Mammary epithelial cell (primary cell): ENCODE measurements at places on chromosomes 16 and 17. TPM values are rescaled to one million over a fixed set of nuclear protein-coding genes. Genes with fewer than 3 reads are reported as not detected.

- no peak for DNase-seq
Observed at GRCh38 chr16:89575247-89576152, at the start of gene CPNE7. CPNE7 (plus strand) TSS chr16:89575758; CDS start chr16:89575898, 140 bp downstream.

DNA sequence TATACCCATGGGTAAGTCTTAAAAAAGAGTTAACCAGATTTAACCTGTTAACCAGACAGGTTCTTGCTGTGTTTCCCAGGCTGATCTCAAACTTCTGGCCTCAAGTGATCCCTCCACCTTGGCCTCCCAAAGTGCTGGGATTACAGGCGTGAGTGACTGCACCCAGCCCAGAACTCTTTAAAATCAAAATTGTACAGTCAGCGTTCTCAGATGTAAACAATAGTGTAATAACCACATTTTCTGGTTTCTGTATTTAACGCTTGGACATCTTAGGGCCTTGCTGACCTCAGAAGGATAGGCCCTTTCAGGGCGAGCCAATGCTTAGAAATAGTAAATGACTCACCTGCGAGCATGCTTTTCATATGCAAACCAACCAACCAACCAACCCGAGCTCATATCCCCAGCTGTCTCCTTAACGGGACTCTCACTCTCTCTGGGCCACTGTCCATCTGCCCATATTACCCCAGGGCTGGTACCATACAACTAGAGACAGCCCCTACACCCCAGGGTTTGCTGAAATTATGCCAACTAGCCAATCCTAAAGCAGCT is 415.0 kb upstream of the XYLT1 start:
- no peak for DNase-seq

- DNase-seq: no peak
Observed at GRCh38 chr17:63975541-63976092, 2.9 kb upstream of the SCN4A start.

GRCh38 chr16:56866955-56867830 is 2.2 kb downstream of the SLC12A3 start:
- peak; percentile 19 for DNase-seq

GRCh38 chr17:9553181-9553580 is 22.4 kb downstream of the STX8 start:
- no peak for DNase-seq

GRCh38 chr17:17359271-17359670 is 56.1 kb downstream of the NT5M start:
- DNase-seq: no peak

DNA sequence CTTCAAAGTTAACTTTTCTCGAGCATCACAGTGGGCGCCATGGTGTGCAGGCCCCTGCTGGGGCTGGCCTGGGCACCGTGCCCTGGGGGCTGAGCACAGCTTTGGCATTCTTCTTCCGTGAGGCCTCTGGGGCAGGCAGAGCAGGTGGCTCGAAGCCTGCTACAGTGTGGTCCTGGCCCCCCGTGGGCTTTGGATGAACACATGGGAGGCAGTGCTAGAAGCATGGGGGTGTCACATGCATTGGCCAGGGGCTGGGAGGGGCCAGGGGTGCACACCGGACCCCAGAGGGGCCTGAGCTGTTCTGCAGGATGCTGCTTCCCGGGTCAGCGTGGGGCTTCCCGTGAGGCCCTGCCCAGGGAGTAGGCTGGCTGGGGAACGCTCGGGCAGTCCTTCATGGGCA is 12.1 kb upstream of the C16orf74 start:
- no peak for DNase-seq

DNA sequence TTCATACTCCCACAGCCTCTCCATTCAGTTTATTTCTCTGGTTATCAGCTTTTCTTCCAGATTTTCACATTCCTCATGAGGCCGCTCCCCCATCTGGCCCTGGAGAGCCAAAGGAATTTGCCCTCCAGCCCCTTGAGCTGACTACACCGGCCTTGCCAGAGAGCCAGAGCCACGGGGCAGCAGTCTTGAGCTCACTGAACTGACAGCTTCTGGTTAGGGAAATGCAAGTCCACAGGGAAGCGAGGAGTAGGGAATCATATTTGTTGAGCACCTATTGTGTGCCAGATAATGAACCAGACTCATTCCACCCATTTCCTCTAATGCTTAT is 102.4 kb downstream of the ABCC12 start:
- DNase-seq: peak; percentile 21

DNA sequence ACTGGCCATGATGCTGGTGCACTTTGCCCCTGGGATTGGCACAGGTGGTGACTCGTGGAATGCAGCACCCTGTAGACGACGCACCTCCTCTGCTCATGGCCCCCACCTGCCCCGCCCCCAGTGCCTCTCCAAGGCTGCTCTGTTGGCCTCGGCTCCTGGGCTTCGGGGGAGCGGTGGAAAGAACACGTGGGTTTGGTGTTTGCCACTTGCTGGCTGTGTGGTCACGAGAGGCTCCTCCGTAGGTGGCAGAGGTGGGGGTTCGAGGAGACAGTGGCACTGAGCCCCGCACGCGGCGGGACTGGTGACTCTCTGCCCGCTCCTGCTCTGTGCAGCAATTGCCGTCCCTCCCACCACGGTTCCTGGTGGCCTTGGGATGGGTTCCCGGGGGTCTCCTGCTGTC is 82.8 kb upstream of the ZNF750 start:
- no peak for DNase-seq

GRCh38 chr16:29146266-29146665 is 161.4 kb downstream of the LAT start:
- DNase-seq: no peak

GRCh38 chr17:81536299-81537290 is 8.4 kb downstream of the FSCN2 start:
- no peak for DNase-seq

CES3 gene
- 1.3 TPM for total RNA-seq

C16orf46 gene
- 0.17 TPM for total RNA-seq
